Activated T-helper 1 cell treated with Interleukin-2 at 50 U/mL for 16 hours (primary cell): ENCODE measurements at places on chromosomes 11 and 22.
A peak's percentile ranks its signal among the peaks of the same experiment; 100 is the strongest.

DNA sequence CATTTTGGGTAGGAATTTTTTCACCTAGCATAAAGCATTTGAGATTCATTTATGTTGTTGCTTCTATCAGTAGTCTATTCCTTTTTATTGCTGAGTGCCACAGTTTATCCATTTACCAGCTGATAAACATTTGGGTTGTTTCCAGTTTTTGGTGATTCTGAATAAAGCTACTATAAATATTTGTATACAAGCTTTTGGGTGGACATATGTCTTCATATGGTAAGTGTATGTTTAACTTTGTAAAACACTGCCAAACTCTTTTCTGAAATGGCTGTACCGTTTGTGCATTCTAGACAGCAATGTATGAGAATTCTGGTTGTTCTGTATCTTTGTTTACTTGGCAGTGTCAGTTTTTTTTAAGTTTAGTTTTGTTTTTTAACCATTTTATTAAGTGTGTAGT lies 16.9 kb downstream of the USP47 start:
- no peak for DNase-seq

GRCh38 chr11:126711977-126712625 lies 288.5 kb downstream of the KIRREL3 start:
- DNase-seq: no peak

DNA sequence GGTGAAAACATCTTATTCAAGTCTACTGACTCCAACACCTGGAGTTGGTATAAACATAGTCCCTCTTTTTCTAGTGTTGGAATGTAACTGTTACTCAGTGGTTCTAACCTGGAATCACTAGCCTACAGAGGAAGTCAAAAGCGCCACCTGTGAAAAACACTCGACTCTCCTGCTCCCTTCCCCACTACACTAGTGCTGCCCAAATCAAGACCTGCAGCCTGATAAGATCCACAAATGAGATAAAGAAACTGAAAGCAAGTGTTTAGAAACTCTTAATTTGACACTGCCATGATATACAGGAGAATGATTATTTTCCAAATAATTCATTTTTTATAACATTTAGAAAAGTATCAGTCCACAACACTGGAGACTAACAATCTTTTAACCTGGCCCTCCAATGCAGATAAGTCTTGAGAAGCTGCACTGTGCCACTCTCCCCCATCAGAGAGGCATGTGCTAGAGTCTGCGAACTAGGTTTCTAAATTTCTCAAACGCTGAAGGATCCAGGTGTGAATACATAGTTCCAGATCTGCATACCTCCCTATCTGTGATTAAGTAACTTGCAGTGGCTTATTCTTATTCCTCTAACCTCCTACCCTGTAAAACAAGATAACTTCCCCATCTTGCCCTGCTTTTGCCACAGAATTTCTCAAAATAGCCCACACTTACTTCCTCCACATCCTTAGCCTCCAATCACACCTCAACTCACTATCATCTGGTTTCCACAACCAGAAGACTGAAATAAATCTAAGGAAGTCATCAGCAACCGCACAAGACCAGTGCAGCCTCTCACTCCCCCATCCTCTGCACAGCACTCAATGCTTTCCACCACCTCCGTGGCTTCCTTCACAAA lies 88.1 kb downstream of the RRAS2 start:
- no peak for DNase-seq

DNA sequence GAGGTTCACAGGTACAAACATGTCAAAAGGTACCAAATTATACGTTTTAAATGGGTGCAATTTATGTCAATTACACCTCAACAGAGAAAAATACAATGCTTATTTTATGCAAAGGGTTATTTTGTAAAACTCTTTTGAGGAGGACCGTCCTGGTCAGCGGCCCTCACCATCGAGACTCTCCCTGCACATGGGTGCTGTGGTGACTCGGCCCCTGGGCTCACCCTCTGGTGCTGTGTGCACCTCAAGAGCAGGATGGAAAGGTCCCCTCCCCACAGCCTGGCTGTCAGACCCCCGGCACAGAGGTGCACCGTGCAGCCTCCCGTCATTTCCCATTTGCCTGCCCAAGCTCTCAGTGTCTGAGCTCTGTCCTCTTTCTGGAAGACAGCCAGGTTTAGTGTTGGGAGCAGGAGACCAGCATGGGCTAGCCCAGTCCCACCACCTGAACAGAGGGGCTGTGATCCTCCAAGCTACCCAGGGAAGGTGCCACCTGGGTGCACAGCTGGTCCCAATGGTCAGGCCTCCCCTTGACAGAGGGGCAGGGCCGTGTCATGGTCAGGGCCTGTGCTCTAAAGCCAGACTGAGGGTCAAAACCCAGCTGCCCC lies 41.8 kb upstream of the PRODH start:
- DNase-seq: no peak

DNA sequence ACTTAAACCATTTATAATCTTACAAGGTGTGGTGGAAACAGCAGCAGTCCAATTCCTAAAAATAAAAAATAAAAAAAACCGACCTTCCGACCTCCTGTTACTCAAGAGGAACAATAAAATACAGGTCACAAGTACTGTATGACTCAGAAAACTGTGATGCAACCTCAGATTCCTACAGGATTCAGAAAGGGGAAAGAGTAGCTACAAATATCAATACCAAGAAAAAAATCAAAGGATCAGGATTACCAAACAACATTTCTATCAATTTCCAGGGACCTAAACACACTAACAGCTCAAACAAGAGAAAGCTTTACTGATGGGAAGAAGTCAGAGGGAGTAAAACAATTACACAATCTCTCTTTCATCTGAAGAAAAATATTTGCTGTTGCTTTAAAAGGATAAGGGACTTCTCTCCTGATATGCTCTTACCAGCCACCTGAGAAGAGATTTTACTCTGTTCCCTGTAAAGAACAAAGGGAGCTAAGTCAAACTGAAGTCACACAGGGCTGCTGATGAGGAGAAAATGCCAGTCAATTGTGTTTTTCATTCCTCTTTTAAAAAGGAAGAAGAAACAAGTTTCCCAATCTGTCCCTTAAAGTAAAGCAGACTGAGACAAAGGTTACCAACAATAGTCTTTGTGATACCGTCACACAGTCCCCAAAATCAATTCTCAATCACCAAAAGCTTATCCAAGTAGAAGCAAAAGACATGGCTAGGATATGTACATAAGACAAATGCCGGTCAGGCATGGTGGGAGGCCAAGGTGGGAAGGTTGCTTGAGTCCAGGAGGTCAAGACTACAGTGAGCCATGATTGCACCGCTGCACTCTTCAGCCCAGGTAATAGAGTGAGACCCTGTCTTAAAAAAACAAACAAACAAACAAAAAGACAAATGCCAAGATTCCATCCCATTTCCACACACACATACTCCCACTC lies 39.3 kb downstream of the AMBRA1 start:
- DNase-seq: no peak

- no peak for DNase-seq
These were observed 10.0 kb downstream of the RIBC2 start for GRCh38 chr22:45423524-45423923.

DNA sequence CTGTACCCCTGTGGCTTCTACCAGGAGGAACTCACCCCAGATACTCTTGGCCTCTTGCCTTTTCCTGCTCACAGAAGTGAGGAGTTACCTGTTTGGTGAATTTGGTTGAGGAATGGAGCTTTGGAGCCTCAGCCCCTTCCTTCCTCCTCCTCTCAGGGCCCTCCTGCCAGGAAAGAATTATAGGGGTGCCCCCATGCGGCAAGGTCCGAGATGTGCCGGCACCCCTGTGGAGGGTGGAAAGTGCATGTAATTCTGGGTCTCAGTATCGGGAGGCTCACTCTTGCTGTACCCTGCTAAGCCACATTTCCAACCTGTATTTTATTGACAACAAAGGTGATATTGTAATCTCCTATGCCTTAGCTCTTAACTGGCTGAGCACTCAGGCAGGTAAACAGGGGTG lies 13.7 kb upstream of the IGSF22 start:
- DNase-seq: no peak

GRCh38 chr11:14554959-14555358 lies 34.8 kb upstream of the PSMA1 start:
- no peak for DNase-seq

DNA sequence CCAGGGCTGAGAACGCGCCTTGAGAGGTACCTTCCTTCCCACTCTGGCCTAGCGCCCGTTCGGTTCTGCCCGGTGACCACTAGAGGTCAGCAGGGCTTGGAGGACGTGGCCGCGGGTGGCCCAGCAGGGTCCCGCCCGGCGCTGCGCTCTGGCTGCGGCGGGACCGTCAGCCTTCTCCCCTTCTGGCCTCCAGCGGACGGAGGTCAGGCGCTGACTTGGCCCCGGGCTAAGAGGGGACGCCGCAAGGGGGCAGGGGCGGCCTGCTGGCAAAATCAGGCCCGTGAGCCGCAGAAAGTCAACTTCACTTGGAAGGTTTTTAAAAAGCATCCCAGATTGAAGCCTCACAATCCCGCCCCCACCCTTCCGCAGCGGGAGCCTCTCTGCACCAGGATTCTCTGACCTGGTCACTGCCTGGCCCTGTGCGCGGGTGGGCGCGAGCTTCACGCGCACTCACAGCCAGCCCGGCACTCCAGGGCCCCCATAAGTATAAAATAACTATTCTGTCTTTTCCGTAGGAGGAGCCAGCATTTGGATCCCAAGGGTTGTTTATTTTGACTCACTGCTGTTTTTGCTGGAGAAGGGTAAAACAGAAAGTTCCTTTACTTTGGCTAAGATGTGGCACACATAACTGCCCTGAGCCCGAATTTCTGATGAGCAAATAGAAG lies 23.2 kb upstream of the ZBTB16 start:
- peak; percentile 26 for DNase-seq

GRCh38 chr22:22547692-22548300 lies 11.3 kb downstream of the PRAME start:
- DNase-seq: no peak

- no peak for DNase-seq
These were observed 14.2 kb downstream of the PRR33 start for GRCh38 chr11:1877211-1878136.

DNA sequence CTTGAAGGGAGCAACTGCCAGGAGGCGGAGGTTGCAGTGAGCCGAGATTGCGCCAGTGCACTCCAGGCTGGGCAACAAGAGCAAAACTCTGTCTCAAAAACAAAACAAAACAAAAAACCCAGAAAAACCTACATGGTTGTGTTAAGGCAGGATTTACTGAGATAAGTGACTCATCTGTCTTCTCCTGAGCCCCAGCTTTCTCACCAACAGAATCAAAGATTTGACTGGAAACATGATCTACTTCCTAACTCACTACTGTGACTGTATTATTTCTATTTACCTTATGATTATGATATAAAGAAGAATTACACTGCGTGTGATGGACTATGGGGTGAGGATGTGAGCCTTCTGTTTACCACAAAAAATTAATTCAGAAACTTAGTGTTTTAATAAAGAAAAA lies 21.8 kb downstream of the FAM118B start:
- no peak for DNase-seq

DNA sequence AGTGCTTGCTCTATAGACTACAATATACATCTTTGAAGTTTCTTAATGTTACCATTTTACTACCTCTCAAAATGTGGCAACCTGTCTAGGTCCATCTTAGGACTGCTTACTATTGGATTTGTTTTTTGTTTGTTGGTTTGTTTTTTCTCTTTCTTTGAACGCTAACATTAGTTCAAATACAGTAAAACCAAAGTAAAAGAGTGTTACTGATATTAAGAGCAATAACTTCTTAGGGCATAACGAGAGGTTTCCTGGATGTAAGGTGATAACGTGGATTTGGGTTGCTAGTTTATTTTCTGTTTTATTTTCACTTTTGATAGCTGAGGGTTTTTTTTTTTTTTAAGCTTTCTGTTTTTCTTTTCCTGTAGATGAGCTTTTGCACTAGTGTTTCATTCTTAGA lies 43.6 kb downstream of the TMEM135 start:
- no peak for DNase-seq

GRCh38 chr11:79189055-79189454 lies 251.8 kb downstream of the TENM4 start:
- no peak for DNase-seq

- DNase-seq: no peak
These were observed 9.1 kb downstream of the BACE1-AS start for GRCh38 chr11:117300283-117300663.

GRCh38 chr11:72238492-72239312 lies 5.3 kb downstream of the PHOX2A start:
- DNase-seq: no peak

GRCh38 chr11:88293931-88294330 lies 43.6 kb downstream of the CTSC start:
- DNase-seq: no peak

- DNase-seq: no peak
These were observed 54.9 kb downstream of the C11orf91 start for GRCh38 chr11:33645686-33646085.

- no peak for DNase-seq
These were observed 16.1 kb upstream of the PCF11 start for GRCh38 chr11:83140691-83141455.

GRCh38 chr22:30205281-30206115 lies 41.1 kb downstream of the LIF start:
- no peak for DNase-seq

DNA sequence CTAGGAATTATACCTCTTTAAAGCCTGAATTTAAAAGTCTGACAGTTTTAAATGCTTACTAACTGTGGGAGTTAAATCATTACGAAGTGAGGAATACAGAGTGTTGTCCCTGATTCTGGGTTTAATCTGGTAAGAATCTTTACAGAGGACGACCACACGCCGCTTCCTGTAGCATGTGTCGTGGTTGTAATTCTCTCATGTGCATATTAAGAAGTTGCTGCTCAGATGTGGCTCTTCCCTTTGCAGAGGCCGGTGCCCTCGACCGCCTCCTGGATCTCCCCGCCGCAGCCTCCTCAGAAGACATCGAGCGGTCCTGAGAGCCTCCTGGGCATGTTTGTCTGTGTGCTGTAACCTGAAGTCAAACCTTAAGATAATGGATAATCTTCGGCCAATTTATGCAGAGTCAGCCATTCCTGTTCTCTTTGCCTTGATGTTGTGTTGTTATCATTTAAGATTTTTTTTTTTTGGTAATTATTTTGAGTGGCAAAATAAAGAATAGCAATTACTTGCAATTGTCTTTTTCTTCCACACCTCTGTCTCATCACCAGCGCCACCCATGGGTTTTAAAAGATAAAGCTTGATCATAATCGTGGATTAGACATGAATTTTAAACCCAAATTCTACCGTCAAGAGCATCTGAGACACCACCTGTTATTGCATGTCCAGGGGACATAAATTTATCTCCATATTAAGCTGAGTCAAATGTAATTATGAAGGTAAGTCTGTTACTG lies 6.5 kb downstream of the GAL start:
- no peak for DNase-seq

DNA sequence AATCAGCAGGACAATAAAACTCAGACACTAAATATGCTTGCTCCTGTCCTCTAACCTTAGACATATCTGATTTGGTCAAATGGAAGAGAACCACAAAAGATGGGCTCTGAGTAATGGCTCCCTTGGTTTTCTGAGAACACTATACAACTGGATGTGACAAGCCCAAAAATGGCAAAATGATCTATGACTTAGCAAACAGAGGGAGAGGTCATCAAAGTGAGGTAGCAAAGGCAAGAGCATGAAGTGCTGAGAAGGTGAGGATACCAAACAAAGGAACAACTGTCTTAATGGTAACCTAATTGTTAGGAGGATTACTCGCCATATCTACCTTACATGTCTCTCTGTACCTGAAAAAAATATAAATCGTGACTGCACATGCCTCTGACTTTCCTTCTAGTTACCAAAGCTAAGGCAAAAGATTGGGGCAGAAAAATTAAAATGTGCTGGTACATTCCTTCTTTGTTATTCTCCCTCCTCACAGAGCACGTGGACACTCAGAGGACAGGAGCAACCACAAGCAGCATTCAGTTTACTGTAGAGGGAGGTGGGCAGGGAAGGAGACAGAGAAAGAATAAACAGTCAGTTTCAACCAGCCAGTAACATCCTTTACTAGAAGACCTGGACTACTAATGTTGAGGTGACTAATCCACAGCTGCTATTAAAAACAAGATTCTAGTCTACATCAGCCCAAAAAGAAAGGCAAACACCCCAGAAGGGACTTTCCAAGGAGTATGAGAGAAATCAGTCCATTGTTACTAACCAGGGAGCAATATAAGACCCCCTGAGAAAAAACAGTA lies 88.8 kb downstream of the AMBRA1 start:
- DNase-seq: no peak
